ENCODE measurements at places on chromosomes 3 and 15.

- no peak for DNase-seq
These were observed 45.2 kb downstream of the SCN5A start for GRCh38 chr3:38604246-38604645.

GRCh38 chr3:139134678-139135372 is 90.1 kb upstream of the PRR23C start:
- no peak for DNase-seq

DNA sequence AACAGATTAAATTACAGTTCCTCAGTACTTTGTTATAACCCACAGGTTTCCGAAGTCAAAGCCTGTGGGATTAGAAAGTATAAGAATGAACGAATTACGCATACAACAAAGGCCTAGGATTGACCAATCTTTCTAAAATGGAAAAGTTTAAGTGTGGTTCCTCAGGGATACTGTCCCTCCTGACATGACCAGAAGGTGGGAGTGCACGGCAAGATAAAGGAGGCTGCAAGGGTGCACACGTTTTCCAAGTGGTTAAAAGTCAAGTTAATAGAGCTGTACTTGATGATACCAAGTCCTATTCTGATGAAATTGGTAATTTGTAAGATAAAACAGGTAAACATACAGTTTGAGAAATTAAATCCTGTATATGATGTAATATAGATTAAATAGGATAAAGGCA is 96.2 kb downstream of the ALDH1A2 start:
- no peak for DNase-seq

- DNase-seq: no peak
These were observed 30.3 kb downstream of the RPN1 start for GRCh38 chr3:128620268-128620691.

DNA sequence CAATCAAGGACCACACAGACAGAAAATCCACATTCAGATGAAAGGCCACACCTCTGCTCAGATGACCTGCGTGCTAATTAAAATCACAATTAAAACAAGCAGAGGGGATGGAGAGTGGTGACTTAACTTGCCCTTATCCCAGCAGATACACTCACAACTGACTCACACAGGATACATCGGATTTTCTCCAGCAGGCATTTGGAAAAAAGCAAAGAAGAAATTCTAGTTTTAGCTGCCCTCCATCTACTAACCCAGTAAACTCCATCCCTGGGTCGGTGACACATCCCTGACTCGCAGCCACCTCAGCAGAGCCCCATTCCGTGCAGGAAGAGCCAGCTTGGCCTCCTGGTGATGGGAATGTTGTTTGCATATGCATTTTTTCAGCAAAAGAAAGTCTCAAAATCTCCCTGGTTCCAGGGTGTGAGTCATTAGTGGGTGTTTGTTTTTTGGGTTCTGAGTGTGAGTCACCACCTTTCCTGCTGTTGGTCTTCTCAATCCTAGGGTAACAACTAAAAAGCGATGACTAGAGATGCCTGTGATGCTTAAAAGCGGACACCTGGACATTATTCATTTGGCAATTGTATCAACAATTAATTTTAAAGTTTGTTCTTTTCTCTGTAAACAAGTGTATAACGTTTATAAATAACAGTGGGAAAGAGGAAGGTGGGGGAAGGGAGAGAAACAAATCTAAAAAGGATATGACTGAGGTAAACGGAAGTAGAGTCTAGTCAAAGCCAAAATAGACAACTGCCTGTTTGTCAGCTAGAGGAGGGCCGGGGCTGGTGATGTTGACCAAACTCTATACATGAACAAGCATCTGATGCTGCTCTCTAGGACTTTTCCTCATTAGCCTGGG is 49.8 kb upstream of the SLC4A7 start:
- peak; percentile 75 for DNase-seq

- DNase-seq: no peak
These were observed 492.2 kb downstream of the AGBL1 start for GRCh38 chr15:86571873-86572272.

GRCh38 chr3:157624801-157625200 is 121.6 kb upstream of the VEPH1 start:
- DNase-seq: no peak

DNA sequence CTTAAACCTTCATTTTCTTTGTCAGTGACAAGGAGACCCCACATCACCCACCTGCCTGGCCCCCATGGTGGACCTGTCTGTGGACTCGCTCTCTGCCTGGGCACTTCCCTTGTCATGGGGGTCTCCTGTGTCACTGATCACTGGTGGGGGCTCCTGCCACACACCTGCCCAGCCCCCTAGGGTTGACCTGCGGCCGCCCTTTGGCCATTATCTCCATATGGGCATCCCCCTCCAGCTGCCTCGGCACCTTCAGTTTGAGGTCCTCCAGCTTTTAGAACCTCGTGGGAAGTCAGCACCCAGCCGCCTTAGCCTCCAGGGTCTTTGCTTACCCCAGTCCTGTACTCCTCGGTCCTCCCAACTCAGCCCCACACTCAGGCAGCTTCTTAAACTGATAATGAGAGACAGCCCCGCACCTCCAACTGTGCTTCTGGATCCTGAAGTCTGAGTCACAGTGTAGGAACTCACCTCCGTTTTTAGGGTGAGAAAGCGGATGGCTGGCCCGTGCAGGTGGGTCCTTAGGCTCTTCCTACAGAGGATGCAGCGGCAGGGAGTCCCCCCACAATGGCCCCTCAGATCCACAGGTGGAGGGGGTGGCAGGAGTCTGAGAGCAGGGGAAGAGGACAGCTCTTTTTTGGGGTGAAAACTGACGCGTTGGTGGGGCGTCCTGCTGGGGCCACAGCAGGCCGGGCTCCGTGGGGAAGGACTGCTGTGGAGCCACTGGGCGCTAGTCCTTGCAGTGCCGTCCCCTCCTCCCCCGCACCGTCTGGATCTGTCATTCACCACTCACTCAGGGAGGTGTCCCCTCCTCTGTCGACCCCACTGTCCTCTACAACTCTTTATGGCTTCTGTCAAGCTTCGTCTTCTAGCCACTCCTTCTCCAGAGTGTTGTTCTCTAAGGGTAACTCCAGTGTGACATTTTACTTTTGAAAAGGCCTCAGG is 8.7 kb upstream of the PRR23E start:
- no peak for DNase-seq

GRCh38 chr3:90180096-90180495 is 1072.7 kb downstream of the EPHA3 start:
- DNase-seq: no peak

- DNase-seq: no peak
These were observed 26.8 kb downstream of the SLC6A6 start for GRCh38 chr3:14429237-14429636.

GRCh38 chr15:92810418-92811138 is 89.5 kb upstream of the CHD2 start:
- no peak for DNase-seq

Measured in iPS DF 6.9 (cell line).